ENCODE measurements at places on chromosomes 11 and 22.

DNA sequence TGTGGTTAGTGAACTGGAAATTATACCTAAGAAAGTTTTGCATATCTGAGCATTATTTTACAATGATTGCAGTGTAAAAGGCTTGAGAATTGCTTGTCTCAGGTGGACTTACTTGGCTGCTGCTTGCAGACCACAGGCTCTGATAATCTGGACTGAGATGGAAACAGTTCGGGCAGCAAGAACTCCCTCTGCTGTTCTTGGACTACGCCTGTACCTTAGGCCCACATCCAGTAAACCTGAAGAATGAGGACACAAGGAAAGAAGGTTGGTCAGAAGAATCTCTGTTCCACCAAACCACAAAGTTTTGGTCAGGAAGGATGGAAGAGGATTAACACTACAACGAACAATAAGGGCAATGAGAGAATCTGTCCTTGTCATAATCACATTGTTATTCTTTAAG, 80.1 kb downstream of the C2CD3 start:
- no peak for DNase-seq

DNA sequence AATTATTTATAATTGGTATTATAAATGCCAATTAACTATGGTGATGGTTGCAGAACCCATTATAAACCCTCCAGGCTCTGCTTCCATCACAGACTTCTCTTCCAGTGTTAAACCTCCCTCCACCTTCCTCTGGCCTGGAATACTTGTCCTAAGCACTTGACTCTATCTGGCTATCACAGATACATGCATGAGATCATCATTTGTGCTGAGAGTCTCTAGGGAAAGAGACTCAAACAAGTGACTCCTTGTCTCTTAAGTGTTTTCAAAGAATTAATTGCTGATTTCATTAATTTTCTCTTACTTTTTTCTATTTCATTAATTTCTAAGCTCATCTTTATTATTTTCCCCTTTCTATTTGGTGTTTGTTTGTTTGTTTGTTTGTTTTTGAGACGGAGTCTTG, 29.1 kb downstream of the RTL6 start:
- DNase-seq = no peak

DNA sequence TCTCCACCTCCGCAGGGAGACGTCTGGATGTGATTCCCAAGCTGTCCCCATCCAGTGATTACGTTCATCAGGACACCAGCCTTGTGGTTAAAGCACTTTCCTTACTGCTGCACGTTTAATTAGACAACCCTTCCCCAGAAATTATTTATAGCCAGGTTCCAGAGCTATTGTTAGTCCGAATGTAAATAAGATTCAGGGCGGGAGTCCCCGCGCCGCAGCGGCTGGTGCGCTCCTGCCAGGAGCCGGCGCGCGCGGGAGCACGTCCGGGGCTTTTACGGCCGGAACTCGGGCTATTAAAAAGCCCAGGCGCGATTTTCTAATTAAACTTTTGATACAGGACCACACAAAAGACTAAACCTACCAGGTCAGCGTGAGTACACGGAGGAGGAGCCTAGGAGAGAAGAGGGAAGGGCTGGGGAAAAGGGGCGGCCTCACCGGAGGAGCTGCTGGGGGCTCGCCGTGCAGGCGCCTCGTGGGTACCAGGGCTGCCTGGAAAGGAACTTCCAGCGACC, 538.3 kb downstream of the OPCML start:
- no peak for DNase-seq

DNA sequence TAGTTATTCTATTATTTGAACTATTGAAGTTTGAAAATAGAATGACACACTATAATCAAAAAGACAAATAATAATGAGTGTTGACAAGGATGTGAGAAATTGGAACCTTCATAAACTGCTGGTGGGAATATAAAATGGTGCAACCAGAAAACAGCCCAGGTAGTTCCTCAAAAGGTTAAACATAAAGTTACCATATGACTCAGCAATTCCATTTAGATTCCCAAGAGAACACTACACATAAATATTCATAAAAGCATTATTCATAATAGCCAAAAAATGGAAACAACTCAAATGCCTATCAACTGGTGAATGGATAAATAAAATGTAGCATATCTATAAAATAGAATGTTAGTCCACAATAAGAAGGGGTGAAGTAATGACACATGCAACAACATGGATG, 21.7 kb downstream of the CCDC73 start:
- DNase-seq = no peak

- no peak for DNase-seq
These were observed 7.1 kb downstream of the NLRX1 start for GRCh38 chr11:119175493-119176077.

DNA sequence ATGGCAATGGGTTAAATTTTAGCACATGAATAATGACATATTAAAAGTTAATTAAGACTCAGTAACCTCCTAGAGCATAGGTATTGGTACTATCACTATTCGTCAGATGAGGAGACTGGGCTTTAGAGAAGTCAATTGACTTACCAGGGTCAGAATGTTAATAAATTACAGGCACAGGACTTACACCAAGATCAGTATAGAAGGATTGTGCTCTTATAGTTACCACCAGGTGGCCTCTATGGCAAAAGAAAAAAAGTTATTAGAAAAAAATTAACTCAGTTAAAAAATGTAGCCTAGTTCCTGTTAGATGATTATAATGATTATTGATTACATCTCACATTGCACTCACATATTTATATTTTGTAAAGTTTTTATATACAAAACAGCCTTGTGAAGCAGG, 1163.7 kb downstream of the FAM181B start:
- DNase-seq = no peak

GRCh38 chr11:36402568-36403170, 106.6 kb downstream of the PRR5L start:
- no peak for DNase-seq

DNA sequence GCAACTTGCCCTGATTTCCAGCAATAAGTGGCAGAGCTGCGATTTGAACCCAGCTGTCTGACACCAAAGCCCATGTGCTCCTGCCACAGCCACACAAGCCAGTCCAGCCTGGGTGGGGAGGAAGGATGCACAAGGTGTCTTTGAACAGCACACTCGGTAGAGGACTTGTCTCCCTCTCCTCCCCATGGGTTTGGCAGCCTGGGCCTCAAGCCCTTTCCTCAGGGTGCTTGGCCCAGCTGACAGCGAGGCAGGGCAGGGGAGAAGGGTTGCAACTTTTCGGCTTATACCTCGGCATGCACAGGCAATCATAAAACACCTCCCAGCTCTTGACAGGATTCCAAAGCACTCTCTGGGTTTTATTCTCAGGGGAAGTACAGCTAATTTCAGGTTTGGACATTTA, 19.3 kb downstream of the ASPHD2 start:
- no peak for DNase-seq

- no peak for DNase-seq
These were observed 29.4 kb upstream of the LYVE1 start for GRCh38 chr11:10597877-10598351.

DNA sequence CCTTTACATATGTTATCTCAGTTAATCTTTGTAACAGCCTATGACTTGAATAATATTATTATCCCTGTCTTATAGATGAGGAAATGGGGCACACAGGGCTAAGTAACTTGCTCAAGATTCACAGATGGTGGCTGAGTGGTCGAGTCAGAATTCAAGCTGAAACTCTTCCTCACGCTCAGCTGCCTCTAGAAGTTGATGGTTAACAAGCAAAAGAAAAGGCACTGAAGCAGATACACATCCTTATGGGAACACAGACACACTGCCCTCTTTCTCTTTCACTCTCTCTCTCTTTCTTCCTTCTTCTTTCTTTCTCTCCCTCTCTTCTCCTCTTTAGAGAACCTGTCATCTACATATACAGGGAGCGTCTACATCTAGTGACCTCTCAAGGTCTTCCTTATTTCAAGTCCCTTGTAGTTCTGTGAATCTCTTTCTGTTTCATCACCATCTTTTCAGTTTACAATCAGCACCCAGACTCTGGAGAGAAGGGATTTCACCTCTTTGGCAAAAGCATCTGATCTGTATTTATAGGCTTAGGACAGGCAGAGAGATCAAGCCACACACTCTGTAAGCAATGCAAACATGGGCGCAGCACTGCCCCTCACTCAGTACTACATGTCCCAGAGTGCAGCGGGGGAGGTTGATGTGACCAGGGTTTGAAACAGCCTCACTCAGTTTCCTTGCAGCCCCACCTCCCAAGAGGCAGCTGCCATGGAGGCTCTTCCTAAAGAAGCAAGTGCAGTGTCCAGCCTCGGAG, 75.7 kb downstream of the GRAMD1B start:
- DNase-seq = no peak

DNA sequence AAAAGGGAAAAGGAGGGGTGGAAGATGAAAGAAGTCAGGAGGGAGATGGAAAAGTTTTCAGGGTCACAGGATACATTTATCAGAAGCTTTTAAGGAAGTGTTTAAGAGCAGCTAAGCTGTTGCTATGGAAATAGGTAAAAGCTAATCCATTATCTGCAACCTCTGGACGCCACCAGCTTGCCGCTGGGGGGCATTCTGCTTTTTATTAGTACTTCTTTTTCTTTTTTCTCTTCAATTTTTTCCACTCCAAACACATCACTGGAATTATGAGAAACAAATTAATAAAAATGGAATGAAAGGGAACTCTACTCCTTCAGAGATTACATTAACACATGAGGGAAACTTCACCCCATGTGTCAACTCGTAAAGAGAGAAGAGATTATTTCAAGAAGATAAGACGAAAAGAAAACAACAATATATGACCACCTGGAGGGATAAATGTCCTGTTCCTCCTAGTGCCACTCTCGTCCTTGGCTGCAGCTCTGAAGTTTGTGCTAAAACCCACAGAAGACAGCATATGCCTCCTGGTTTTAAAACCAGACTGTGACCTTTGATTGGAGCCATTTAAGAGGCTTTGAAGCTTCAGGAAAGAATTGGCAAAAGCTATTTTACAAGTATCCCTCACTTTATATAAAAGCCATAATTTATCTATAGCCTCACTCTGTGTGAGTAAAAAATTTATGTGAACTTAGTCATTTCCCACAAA, 972.8 kb downstream of the OPCML start:
- DNase-seq = no peak

GRCh38 chr11:101442171-101442570, 141.6 kb downstream of the TRPC6 start:
- DNase-seq = no peak

- DNase-seq = no peak
These were observed 433.9 kb downstream of the TBC1D22A start for GRCh38 chr22:47196166-47196849.

DNA sequence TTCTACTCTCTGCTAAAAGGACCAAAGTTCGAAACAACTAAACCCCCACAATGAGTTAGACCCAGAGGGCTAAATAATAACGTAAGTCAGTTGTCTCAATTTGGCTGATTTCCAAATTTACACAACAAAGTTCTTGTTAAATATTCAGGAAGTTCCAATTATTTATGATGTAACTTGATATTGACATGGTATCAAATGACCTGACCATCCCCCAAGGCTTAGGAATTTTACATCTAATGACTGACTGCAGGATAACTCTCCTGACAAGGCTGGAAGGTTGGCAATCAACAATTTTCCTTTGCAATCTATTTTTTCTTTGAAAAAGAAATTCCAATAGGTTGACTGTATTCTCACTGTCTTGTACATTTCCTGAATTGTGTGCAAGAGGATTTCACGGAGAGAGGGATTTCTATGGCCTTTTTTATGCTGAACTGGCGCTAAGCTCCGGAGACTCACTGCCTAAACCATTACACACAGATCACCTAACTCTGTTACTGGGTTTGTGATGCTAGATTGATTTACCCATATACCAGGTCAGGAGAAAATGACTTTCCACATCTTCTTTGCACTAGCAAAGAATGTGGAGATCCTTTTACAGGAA, 9.6 kb upstream of the CDON start:
- DNase-seq = no peak

GRCh38 chr11:71238941-71239340, 13.4 kb downstream of the SHANK2 start:
- no peak for DNase-seq

DNA sequence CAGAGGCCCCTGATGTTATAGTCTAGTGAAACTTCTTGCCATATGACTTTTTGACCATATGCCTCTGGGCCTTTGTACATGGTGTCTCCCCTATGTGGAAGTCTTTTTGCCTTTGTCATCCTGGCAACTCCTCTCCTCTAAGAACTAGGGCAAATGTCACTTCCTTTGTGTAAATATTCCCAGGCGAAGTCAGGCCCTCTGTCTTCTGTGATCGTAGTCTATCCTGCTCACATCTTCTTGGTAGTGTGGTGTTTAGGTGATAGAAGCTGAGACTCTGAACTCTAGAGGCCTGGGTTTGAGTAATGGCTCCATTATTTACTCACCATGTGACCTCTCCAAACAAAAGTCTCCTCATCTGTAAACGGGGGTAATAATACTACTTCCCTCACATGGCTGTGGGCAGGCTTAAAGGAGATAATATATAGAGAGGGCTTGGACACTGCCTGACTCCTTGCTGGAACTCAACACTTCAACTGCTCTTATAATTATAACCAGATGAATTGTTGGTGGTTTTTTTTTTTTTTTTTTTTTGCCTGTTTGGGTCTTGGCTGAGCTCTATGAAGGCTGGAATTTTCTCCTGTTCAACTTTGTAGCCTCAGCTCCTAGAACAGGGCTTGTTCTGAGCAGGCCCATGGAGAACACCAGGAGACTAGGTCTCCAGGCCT, 43.8 kb downstream of the INSC start:
- DNase-seq = no peak

DNA sequence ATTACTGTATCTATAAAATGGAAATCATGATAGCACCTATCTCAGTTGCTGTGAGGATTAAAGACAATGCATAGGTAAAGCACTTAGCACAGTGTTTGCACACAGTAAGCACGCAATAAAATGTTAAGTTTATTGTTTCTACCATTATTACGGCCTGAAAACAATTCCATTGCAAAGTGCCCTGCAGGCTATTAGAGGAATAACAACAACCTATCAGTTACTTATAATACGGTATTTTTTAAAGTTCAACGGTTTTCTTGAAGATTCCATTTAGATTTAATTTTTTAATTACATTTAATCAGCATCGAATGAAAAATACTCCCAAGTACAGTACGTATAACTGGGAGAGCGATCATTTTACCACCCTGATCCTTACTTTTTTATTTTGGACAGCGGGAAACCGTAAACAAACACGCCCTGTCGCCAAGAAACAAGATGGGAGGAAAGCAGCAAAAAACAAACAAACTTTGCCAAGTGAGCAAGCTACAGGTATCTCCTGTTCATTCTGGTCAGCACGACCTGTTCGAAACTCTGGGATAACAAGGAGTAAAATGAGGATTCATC, 893 bp downstream of the SLC36A4 start:
- no peak for DNase-seq

DNA sequence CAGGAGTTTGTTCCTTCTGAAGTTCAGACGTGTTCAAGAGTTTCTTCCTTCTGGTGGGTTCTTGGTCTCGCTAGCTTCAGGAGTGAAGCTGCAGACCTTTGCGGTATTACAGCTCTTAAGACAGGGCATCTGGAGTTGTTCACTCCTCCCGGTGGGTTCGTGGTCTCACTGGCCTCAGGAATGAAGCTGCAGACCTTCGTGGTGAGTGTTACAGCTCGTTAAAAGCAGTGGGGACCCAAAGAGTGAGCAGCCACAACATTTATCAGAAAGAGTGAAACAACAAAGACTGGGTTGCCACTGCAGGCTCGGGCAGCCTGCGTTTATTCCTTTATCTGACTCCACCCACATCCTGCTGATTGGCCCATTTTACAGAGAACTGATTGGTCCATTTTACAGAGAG, 373.1 kb downstream of the ETS1 start:
- DNase-seq = no peak

- no peak for DNase-seq
These were observed 172.6 kb upstream of the LUZP2 start for GRCh38 chr11:24324211-24324610.

- DNase-seq = no peak
These were observed 1241.6 kb downstream of the TBC1D22A start for GRCh38 chr22:48004038-48004437.

GRCh38 chr22:48828688-48829087, 999.0 kb downstream of the BRD1 start:
- no peak for DNase-seq

Measured in GM06990 (cell line).